Activated naive CD4-positive, alpha-beta T cell treated with anti-CD3 and anti-CD28 coated beads for 36 hours (primary cell): ENCODE measurements at places on chromosomes 7 and 10.

DNA sequence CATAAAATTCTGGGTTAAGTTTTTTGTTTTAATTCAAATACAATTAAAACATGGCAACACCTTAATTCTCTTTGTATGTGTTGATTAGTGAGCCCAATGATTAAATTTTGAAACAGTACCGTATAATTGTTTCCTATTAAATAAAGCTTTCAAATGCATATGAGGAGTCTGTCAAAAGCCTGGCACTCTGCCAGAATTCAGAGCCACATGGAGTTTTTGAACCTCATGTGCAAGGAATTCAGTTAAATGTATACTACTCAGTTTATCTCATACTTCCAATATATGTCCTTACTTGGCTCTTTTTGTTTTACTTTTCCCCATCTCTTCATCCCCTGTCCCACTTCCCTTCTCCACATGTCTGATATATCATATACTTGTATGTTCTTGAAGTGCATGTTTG is 165.6 kb upstream of the FAM3C start:
- DNase-seq: no peak

DNA sequence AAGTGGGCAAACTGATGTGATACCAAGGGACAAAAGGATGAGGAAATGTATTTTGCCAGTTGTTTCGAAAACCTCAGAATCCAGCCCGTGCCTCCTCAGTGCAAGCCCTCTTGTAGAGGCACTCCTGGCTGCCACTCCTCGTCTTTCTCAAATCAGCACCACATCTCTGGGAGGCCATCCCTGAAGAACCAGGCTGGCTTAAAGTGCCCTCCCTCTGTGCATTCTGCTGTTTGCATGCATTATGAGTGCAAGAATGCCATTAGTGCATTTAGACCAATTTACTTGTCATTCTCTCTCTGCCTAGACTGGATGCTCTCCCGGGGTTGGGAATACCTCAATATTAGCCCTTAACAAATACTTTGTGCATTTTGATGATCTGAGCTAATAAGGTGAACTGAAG is 19.9 kb upstream of the FAM180A start:
- DNase-seq: no peak

DNA sequence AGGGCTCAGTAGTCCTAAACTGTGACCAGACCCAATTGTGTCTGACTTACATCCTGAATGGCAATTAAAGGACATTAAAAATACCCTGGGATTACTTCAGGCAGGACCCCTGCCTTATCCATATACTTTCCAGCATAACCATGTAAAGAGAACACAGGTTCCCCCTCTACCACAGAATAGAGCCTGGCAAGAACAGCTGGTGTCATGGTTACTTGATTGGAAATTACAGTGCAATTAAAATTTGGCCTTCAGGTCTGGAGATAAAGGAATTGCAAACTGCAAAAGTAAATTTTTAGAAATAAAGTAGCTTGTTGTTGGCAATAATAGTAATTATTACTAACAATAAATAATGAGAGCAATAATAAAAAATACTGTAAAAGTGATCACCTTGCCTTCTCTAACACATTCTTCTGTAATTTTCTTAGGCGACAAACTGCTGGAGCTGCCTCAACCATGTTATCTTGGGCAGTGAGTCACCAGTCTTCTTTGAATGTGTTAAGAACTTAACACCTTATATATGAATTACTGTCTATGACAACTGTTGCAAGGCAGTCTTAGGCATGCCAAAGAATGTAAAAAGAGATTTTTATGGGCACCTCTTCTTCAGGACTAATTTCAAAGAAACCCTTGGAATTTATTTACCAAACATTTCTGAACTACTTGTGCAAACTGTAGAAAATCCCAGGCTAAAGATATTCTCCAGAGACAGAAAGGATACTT is 53.7 kb downstream of the HIBADH start:
- no peak for DNase-seq

GRCh38 chr7:157837047-157837446 is 500.2 kb downstream of the DNAJB6 start:
- DNase-seq: no peak

DNA sequence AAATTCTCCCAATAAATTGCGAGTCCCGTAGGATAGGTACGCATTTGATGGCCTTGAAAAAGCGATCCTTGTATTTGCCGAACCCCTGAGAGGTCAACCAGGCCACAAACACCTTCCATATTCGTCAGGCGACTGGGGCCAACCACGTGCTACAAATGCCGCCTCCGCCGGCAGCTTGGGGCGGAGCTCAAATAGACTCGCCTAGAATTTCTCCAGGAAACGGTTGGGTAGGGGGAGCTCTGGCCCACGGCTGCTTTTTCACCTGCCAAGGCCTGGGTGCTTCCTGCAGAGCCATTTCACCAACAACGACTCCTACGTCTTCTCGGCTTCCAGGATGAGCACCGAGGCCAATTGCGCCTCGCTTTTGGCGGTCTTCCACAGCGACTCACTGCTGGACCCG is 53.4 kb upstream of the KIF5B start:
- DNase-seq: no peak

DNA sequence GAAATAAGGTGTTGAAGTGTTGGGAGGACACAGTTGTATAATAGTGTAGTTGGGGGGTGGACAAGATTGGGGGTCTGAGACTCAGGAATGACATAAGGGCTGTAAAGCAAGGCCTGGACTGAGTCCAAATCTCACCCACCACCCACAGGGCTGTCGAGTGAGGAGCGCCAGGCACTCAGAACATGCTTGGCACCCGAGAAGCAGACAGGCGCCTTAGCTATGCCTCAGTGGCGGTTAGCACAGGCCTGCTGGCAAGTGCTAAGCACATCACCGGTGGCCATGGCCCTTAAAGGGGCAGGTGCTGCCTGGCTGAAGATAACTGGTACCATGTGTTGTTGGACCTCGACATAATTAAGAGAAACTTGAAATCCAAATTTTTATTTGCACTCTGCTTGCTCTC is 90.7 kb downstream of the COL13A1 start:
- no peak for DNase-seq

GRCh38 chr10:104259999-104260774 is 5.5 kb downstream of the GSTO1 start:
- DNase-seq: no peak

DNA sequence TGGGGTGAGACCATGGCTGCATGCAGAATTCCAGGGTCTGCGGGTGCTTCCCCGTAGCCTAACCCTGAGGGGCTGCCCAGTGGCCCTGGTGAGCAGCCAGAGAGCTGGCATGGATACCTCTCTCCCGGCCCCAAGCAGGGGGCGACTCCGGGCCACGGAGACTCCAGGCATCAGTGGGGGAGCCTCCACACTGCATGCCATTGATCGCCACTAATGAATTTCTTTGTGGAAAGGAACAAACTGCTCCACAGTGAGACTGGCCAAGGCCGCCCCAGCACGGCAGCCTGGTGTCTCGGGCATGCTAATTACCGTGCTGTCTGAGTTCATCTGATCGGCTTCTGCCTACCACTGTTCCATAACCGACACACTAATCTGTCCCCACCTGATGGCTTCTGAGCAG is 184.4 kb downstream of the GRID1 start:
- DNase-seq: no peak

- no peak for DNase-seq
These were observed 362.2 kb upstream of the SMIM30 start for GRCh38 chr7:113480537-113480936.

DNA sequence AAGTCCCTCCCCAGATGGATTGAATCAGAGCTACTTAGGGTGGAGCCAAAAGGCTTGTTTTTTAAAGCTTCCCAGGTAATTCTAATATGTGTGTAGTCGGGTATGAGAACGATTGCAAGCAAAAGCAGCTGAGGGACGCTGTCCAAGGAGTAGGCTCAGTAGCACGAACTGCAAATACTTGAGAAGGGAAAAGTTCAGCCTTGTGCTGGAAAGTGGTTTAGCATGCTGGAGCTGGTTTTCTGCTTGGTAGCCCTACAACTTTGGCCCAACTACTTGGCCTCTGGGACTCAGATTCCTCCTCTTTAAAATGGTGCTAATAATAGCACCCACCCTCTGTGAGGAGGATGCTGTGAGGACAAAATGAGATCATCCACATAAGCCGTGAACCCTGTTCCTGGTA is 76.2 kb downstream of the AHR start:
- no peak for DNase-seq

- DNase-seq: peak; percentile 70
These were observed 409.0 kb upstream of the MGMT start for GRCh38 chr10:129057856-129058663.

DNA sequence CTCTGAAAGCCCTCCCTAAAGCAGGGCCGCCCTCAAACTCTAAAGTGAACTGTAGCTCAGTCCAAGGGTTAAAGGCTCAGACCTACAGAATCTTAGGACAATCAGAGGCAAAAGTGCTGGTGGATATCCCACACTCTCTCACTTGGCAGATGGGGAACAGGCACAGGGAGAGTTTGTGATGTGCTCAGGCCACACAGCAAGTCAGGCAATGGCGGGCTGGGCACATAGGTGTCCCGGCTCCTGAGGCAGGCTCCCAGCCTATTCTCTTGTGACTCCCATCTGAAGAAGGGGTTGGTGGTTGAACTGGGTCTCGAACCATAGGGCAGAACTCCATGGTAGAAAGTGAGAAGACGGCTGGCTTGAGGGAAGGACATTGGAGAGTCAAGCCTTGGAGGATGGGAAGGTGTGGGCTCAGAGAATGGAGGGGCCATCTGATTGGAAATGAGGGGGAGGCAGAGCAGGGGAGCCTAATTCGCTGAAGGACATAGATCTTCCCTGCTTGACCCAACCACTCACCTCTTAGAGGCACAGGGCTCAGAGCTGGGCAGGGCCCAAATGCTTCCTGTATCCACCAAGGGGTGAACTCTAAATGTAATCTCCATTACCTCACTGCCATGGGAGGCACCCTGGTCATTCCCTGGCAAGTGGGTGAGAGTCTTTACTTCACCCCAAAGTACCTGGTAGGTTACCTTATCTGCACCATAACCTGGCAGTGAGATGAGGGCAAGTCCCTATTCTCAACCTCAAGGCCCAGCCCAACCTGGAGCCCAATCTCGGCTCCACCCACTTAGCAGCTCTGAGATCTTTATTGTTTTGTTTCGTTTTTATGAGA is 4.9 kb upstream of the ZMIZ1 start:
- no peak for DNase-seq

GRCh38 chr10:90440870-90441269 is 417.0 kb downstream of the HTR7 start:
- no peak for DNase-seq

DNA sequence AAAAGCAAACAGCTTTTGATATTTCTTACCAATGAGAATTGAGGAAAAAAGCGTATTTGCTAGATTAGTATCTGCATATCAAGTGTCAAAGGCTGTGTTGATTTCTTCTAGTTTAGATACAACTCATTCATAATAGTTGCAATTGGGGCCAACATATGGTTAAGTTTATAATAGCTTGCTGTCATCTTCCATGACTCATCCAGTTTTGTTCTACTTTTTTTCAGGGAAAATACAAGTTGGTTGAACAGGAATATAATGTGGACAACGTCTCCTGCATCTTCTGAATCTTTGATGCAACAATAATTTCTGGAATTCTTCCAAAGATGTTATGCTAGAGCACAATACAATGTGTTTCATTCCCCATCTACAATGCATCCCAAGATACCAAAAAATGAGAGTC is 182.0 kb downstream of the THSD7A start:
- no peak for DNase-seq

GRCh38 chr7:157717211-157718174 is 380.7 kb downstream of the DNAJB6 start:
- DNase-seq: no peak

- no peak for DNase-seq
These were observed 7.6 kb downstream of the NFKB2 start for GRCh38 chr10:102403115-102403514.

DNA sequence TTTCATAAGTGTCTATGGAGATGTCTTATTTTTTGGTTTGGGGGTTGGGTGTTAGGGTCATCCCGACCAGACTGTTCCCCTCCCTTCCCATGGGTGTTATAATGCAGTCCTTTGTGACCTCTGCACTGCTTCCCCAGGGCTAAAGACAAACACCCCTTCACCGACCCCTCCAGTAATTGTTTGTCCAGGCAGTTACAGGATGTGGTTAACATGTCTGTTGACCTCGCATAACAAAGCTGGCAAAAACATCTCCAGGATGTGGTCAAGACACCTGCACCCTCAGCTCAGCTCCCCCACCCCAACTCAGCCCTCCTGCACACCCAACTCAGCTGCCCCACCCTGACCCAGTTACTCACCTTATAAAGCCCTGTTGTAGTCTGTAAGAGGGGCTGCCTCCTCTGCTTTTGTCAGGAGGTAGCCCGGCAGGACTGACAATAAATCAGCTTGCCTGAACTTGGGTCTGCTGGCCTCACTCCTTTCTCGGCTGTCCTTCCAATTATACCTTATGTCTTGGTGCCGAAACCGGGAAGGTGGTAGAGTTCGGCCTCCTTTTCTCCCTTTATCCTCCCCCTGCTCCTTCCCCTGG is 102.2 kb downstream of the ZNF92 start:
- peak; percentile 14 for DNase-seq

GRCh38 chr10:14873090-14873760 is 5.4 kb upstream of the SUV39H2 start:
- no peak for DNase-seq

DNA sequence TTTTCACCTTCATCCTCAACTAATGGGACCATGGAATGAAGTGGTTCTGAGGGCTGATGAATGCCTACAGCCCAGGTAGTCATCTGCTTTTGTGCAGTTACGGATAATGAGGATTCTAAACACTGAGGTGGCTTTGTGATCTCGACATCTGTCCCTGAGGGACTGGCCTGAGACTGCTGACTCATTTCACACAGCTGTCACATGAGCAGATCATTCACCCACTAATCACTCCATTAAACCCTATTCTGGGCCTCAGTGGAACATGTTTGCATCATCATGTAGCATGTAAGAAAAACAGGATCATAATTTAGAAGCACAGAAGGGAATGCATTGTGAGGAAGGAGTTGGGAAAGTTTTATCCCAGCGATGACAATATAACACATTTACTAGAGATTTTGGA is 79.4 kb upstream of the FEZF1 start:
- no peak for DNase-seq

- peak; percentile 4 for DNase-seq
These were observed 18.1 kb downstream of the IL2RA start for GRCh38 chr10:6044060-6044459.

GRCh38 chr10:110007701-110008517 is at the start of gene ADD3:
Gene ADD3 (plus strand): TSS chr10:110007984. CDS start chr10:110100654, 92,670 bp downstream.
- DNase-seq: peak; percentile 85

DNA sequence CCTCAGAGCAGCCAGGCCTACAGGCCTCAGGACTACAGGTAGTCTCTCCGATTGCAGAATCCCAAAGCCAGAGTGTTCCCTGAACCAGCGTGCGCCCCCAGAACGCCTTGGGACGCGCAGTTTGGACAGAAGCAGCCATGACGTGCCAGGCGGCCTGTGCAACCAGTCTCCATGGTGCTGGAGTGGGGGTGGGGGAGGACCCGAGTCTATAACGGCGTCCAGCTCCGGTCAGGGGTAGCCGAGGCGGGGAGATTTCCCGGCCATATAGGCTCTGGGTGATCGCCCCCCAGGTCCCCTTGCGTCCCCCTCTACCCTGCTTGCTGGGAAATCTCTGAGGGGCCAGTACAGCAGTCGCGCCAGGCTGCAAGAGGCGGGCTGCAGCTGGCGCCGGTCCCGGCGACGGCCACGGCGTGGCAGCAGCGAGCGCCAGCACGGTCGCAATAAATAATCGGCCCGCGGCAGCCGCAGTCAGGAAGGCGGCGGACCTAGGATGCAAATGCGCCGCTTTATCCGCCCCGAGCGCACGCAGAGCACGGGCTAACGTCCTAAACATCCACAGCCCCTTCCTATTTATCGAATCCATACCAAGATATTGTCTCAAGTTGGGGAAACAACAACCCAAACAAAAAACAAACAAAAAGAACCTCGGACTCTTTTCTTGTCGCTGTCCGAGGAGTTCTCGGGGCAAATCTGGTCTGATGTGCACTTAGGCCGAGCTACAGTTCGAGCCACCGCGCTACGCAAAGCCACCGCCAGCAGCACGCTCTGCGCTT is 1.6 kb downstream of the HOXA3 start:
- DNase-seq: peak; percentile 67

- DNase-seq: no peak
These were observed 241.9 kb downstream of the GLRX3 start for GRCh38 chr10:130377986-130378540.
